ENCODE measurements at places on chromosomes 11 and 22. TPM values are rescaled to one million over a fixed set of nuclear protein-coding genes. Genes with fewer than 3 reads are reported as not detected.

DNA sequence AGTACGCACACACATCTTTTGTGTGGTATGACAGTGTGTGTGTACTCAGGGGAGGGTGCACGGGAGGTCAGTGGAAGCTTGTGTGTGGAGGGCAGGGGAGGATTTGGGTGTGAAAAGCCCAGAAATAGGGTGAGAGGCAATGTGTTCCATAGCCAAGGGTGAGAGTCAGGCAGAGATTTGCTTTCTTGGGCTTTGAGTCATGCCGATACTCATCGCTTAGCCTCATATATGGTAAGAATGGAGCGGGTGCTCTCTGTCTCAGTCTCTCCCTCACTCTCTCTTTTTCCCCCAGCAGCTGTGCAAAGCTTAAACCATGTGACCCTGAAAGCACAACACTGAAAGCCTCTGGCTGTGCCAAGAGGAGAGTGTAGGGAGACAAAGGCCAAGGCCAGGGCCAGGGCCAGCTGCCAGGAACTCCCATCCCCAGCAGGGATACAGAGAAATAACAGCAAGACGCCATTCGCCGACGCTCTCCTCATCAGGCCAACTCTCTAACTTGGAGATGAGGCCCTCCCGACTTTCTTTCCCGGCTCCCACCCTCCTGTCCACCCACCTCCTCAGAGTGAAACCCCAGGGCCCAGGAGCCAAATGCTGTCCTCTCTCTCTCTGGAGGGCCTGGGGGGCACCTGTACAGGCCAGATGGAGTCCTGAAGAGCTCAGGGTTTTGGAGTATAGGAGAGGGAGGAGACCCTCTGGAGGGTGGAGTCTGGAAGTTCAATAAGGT lies 20.3 kb upstream of the MICAL3 start:
- DNase-seq = peak; percentile 63

- no peak for DNase-seq
Measured at GRCh38 chr11:101917226-101917625, 904 bp upstream of the ANGPTL5 start.

- DNase-seq = no peak
Measured at GRCh38 chr11:80899381-80899780, 1458.6 kb upstream of the TENM4 start.

DNA sequence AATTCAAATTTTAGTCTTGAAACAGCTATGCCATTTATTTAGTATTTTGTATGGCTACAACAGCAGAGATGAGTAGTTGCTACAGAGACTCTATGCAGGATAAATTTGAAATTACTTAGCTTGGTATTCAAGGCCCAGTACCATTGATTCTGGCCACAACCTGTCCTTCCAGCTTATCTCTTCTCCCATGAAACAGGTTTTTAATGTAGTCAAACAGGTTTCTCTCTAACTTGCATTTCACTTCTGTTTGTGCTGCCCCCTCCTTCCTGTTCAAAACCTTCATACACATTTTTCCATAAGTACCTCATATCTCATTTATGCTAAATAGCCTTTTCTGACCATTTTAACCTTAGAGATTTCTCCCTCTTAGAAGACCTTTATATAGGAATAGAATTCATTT lies 3.3 kb downstream of the USP47 start:
- no peak for DNase-seq

GRCh38 chr11:93857413-93858120 lies 7.1 kb upstream of the VSTM5 start:
- no peak for DNase-seq

Gene SLC22A6
- not detected for total RNA-seq

Gene H19
- not detected for total RNA-seq

Gene ANKRD13D
- total RNA-seq = 7.3 TPM

Gene LRRN4CL
- total RNA-seq = 0.36 TPM

Gene SEPTIN5
- 16.8 TPM for total RNA-seq

Gene C1QTNF4
- total RNA-seq = not detected
